ENCODE measurements at places on chromosomes 2 and 18.

DNA sequence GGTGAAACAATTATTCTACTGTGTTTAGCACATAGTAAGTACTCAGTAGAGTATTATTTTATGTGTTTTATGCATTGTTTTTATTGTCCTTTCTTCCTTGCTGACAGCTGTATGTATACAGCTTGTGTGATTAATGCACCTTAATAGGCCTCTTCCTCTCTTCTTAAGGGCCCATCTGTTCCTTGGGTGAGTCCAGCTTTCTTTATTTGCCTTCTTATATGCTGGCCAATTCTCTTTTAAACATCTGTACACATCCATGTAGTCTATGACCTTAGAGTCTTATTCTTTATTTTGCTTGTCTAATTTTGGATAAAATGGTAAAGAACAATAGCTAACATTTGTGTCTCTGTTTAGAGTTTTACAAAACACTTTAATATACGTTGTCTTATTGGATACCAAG, 333.7 kb upstream of the MEIS1 start:
- no peak for DNase-seq

DNA sequence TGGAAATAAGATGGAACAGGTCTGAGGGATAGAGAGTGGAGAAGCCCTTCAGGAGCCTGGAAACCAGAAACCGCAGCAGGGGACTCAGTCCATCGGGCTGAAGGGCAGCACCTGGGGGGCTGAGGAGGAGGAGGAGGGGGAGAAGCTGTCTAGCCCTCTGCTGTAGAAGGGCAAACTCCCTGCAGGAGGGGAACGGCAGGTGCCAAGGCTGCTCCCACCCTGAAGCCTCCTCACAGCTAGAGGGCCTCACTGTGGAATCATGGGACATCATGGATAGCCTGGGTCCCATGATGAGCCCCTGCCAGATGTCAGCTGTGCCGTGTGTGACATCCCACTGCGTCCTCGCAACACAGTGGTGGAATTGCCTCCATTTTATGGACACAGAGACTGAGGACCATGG, 435 bp downstream of the MYO7B start:
- no peak for DNase-seq

DNA sequence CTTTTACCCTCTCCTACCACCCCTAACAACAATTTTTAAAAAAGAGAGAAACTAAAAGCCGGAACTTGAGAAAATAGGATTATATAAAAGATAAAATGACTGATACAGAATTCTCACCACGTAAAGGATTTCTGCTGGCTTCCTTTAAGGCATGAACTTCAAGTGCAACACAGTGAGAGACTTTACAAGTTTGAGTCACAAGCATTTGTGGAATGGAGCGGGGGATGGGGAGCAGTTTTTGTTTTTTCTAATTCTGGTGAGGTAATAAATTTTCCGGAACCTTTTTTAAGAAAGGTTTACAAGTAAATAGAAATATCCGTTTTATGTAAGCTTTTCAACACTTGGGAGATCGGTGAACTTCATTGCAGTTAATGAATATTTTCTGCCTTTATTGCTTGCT, 1.8 kb upstream of the CDH2 start:
- DNase-seq: no peak

DNA sequence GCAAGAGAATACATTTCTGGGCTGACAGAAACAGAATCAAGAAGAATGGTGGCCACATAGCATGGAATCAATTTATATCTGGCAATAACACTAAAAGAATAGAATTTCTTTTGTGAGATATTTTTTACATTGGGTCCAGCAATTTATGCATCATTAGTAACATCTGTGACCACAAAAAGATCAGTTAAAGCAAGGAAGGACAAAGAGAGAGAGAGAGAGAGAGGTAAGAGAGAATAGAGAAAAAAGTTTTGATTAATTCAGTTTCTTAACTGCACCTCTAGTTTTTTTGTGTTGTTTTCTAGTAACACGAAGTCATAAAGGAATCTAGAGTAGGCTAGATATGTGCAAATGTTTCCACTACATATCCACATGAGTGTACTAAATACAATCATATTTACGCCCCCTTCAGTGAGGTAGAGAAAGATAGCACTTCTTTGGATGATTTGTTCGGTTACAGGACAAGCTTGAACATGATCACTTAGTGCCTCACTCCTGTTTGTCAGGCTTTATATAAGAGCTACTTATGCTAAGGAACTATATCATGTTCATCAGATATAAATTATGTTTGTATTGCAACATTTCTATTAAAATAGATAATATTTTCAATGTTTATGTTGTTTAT, 247.4 kb upstream of the COL3A1 start:
- DNase-seq: no peak

- no peak for DNase-seq
Observed at GRCh38 chr2:136310005-136310495, 192.1 kb upstream of the CXCR4 start.

GRCh38 chr2:25567406-25567805, 106.0 kb downstream of the DTNB start:
- DNase-seq: no peak
